ENCODE measurements at places on chromosomes 1 and 21.

DNA sequence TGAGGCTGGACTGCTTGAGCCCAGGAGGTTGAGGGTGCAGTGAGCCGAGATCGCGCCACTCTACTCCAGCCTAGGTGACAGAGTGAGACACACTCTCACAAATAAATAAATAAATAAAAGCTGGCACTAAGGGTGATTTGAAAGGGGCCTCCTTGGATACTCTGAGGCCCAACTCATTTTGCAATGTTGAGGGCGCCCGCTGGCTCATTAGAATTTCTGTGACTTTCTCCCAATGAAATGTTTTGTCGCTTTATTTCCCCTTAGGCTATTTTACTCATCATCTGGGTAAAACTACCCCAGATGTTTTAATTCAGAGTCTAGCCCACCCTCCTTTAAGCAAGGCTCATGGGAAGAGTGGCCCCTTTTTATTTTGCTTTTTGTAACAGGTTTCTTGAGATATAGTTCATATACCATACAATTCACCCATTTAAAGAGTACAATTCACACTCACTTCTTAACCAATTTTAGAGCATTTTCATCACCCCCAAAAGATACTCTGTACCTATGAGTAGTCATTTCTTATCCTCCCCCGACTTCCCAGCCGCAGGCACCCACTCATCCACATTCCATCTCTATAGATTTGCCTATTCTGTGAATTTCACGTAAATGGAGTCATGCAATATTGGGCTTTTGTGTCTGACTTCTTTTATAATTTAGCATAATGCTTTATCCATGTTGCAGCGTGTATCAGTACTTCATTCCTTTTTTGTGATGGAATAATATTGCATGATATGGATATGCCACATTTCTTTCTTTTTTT lies 259.1 kb downstream of the KAZN start:
- DNase-seq: no peak

DNA sequence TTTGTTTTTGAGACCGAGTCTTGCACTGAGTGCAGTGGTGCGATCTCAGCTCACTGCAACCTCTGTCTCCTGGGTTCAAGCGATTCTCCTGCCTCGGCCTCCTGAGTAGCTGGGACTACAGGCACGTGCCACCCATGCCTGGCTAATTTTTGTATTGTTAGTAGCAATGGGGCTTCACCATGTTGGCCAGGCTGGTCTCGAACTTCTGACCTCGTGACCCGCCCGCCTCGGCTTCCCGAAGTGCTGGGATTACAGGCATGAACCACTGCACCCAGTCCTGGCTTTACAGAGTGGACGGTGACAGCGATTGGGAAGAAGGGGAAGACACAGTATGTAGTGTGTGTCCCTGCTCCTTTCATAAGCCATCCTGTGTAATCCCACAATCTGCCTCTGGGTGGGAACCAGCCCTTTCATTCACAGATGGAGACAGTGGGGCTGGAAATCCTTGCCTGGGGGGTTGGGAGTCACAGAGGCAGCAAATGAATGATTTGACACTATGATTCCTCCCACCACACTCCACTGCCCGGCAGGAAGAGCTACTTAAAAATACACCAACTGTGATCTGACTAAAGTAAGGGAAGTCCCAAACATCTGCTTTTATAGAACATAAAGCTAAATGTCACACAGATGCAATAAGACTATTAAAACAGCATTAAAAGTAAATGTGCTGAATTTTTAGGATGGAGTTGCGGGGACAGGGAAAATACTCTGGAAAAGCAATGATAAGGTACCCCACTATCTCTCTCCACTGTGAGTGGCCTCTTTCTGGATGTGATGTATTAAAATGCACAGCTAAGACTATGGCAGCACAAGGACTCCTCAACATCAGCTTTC lies 4.5 kb downstream of the PARP1 start:
- DNase-seq: peak; percentile 51

DNA sequence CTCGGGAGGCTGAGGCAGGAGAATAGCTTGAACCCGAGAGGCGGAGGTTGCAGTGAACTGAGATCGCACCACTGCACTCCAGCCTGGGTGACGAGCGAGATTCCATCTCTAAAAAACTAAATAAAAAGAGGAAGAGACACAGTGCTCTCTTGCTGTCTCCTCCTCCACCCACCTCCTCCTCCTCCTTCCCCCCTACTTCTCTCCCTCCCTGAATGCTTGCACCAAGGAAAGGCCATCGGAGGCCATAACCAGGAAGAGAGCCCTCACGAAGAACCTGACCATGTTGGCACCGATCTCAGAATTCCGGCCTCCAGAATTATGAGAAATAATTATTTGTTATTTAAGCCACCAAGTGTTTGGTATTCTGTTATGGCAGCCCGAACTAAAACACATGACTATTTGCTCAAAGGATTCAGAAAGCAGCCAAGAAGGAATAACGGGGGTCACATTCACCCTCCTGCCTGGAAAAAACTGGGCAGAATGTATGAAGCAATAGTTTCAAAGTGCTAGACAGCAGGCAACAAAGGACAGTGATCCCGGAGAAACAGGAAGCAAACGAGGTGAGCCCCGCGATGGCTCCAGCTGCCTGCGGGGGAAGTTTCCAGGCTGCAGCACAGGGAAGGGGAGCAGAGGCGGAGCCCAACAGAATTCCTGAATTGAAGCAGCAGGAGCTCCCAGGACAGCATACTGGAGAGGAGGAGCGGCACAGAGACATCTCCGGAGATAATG lies 35.8 kb downstream of the LDLRAD1 start:
- peak; percentile 48 for DNase-seq

GRCh38 chr1:64536836-64537490 lies 67.0 kb downstream of the CACHD1 start:
- DNase-seq: peak; percentile 17

DNA sequence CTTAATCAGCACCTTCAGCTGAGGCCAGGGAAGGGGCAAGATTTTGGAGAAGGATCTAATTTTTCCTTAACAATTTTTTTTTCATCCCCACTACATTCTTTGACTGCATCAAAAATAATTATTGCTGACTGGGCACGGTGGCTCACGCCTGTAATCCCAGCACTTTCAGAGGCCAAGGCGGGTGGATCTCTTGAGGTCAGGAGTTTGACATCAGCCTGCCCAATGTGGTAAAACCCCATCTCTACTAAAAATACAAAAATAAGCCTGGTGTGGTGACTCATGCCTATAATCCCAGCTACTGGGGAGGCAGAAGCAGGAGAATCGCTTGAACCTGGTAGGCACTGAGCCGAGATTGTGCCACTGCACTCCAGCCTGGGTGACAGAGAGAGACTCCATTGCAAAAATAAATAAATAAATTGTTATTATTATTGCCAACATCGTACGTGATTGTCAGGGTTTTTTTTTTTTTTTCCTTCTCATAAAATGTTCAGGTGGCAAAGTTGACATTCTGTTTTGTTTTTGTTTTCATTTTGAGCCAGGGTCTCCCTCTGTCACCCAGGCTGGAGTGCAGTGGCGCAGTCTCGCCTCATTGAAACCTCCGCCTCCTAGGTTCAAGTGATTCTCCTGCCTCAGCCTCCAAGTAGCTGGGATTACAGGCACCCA lies 37.3 kb upstream of the MORC3 start:
- DNase-seq: no peak

- DNase-seq: no peak
Observed at GRCh38 chr21:45475797-45476570, 66.3 kb downstream of the SLC19A1 start.

DNA sequence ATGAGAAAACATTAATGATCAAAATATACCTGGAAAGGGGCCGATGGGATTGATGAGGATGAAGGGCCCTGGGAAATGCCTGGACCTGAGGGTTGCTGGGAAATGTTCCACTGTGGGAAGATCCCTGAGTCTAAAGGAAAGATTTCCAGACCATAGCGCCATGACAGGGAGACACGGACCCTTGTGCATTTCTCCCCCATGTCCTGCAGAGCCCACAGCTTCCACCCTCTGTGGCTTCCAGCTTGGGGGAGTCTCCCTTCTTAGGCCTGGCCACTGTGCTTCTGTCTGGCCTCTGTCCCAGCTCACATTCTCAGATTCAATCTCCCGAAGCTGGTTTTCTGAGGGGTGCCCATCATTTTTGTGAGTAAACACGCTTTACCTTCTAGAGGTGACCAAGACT lies 1.0 kb upstream of the PRAMEF12 start:
- DNase-seq: no peak

DNA sequence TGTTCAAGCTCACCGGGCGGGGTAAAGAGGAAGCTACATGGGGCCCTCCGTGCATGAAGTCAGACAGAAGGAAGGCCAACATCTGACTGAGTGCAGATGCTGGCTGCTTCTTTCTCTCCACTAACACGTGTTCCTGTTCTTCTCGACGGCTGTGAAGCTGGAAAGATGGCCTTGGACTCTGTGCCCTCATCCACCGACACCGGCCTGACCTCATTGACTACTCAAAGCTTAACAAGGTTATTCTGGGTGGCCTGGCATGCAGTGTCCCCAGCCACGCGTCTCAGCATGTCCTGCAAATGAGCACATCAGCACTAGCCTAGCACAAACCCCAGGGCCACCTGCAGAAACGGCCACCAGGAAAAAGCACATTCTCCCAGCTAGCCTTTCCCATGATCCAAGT lies 41.2 kb downstream of the ACTN2 start:
- DNase-seq: no peak
